ENCODE measurements at places on chromosomes 6 and 20. TPM values are rescaled to one million over a fixed set of nuclear protein-coding genes. Genes with fewer than 3 reads are reported as not detected.

PDE7B gene
- total RNA-seq: 8.3 TPM

CPXM1 gene
- 0.53 TPM for total RNA-seq

THEMIS gene
- 0.60 TPM for total RNA-seq

BMP7 gene
- total RNA-seq: 29.7 TPM

Data from right cardiac atrium (tissue), 5 donors.